ENCODE measurements at places on chromosomes 16 and 17. TPM values are rescaled to one million over a fixed set of nuclear protein-coding genes. Genes with fewer than 3 reads are reported as not detected.
A peak's percentile ranks its signal among the peaks of the same experiment; 100 is the strongest.

DNA sequence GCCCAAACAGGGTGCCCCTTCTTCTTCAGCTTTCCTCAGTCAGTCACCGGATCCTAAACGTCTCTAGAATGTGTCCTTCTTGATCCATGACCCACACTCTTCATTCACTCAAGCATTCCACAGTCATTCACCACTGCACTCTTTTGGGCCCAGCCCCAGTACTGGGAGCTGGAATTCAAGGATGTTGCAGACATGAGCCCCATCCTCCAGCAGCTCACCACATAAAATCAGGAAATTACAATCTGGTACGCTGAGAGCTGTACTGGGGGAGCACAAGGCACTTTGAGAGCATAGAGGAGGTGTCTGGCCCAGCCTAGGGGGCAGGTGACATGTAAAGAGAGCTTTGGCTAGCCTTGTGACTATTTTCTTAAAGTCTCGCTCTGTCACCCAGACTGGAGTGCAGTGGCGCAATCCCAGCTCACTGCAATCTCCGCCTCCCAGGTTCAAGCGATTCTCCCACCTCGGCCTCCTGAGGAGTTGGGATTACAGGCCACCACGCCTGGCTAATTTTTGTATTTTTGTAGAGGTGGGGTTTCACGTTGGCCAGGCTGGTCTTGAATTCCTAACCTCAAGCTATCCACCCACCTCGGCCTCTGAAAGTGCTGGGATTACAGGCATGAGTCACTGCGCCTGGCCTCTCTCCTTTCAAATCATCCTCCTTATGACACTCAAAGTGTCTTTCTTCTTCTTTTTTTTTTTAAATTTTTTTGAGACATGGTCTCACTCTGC is 18.7 kb downstream of the CES4A start:
- no peak for DNase-seq
- H3K4me1 ChIP-seq: no peaks in the 10 kb centered on the region
- peaks cover 57% of the 10 kb centered on the region for H3K27me3 ChIP-seq
- no peaks in the 10 kb centered on the region for H3K36me3 ChIP-seq

Gene LRRC36
- total RNA-seq: 0.39 TPM

- DNase-seq: no peak
- H3K4me3 ChIP-seq: peak overlapping the region; percentile 91
- peaks cover 23% of the 10 kb centered on the region for H3K27me3 ChIP-seq
Measured at GRCh38 chr16:1610899-1611632, 806 bp downstream of the IFT140 start.

DNA sequence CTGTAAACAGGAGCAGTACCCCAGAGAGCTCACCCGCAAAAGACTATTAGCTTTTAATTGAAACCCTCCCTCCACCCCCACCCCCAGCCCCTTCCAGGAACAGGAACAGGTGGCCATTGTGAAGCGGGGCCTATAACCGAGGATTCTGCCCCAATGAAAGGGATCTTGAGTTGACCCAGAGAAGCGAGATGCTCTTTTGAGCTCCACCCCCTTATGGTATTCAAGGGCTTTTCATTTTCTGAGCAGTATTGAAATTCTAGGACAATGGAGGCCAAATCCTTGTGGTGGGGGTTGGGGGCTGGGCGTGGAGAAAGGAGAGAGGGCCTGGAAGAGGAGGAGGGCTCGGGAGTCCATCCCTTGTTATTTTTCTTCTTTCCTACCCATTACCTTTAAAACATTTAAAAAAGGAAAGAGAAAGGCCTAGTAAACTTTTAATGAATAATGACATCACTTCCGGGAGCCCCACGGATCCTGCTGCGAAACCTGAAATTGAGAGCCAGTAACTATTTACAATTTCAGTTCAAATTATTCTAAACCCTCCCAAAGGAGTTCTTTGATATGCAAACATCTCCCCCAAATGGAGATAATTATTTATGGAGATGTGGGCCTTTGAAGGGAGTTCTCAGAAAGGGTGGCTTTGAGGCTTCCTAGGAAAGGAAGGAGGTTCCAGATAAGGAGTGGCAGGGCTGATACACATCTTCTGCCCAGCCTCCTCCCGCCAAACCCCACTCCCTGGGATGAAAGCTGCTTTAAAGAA is 30.5 kb downstream of the HS3ST3B1 start:
- peak overlapping the region; percentile 58 for H3K4me3 ChIP-seq
- H3K36me3 ChIP-seq: no peaks in the 10 kb centered on the region
- H3K27ac ChIP-seq: peak overlapping the region; percentile 94
- peak; percentile 18 for DNase-seq
- H3K27me3 ChIP-seq: peaks cover 10% of the 10 kb centered on the region

DNA sequence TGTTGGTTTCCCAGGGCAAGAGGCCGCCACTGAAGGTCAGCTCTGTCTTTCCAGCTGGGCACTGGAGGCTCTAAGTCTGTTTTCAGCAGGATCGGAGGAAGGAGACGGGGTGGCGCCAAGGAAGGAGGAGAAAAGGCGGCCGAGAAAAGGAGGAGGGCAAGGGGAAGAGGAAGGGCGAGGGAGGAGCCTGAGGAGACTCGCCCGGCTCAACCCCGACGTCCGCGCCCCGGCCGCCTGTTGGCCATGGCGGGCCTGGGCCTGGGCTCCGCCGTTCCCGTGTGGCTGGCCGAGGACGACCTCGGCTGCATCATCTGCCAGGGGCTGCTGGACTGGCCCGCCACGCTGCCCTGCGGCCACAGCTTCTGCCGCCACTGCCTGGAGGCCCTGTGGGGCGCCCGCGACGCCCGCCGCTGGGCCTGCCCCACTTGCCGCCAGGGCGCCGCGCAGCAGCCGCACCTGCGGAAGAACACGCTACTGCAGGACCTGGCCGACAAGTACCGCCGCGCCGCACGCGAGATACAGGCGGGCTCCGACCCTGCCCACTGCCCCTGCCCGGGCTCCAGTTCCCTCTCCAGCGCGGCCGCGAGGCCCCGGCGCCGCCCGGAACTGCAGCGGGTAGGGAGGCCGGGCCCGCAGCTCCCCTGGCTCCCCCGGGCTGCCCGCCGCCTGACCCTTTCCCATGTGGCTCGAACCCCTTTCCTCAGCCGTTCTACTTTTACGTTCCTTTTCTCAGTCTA is at the start of gene RNF135:
RNF135 (plus strand) TSS at position 209 of the 737 bp plus-strand sequence; CDS start at position 244, 35 bp downstream.
- H3K36me3 ChIP-seq: peaks cover 18% of the 10 kb centered on the region
- H3K27ac ChIP-seq: peak within 1 kb of the TSS; percentile 96
- DNase-seq: peak; percentile 78
- peaks cover 16% of the 10 kb centered on the region for H3K4me1 ChIP-seq
- peaks cover 4% of the 10 kb centered on the region for H3K27me3 ChIP-seq

GRCh38 chr17:37859451-37859850 is 64.8 kb upstream of the TBC1D3K start:
- peaks cover 28% of the 10 kb centered on the region for H3K36me3 ChIP-seq
- DNase-seq: no peak
- no peak overlapping the region for H3K4me3 ChIP-seq
- peaks cover 6% of the 10 kb centered on the region for H3K27me3 ChIP-seq
- H3K27ac ChIP-seq: no peak overlapping the region

DNA sequence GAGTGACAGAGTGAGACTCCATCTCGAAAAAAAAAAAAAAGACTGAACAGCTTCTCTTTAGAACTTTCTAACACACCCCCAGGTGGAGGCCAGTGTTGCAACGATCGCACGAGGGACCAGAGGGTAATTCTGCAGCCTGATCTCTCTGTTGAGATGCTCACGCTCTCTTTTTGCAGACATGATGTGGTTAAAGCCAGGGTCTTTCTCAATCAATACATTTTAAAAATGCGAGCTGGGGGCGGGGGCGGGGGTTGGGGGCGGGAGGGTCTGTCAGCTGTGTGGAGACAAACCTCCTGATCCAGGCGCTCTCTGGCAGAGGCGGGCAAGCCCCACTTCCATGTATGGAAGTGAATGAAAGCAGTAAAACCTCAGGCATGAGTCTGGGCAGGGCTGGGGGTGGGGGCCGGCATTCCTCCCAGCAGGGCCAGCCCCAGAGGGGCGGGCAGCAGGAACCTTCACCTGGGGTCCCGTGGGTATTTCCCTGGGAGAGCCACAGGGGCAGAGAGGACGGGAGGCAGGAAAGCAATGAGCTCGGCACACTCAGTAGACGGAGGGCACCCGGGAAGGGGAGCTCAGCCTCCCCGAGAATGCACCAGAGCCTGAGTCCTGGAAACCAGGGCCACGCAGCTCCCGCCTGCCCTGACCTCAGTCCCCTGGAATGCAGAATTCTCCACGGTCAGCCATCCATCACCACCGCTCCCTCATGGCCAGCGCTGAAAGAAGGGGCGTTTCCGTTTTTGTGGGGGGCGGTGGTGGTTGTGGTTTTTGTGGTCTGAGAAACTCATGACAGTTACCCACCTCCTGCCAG is 28.0 kb downstream of the NXN start:
- H3K4me1 ChIP-seq: peaks cover 41% of the 10 kb centered on the region
- H3K4me3 ChIP-seq: peak overlapping the region; percentile 41
- peak; percentile 78 for DNase-seq
- H3K27ac ChIP-seq: peak overlapping the region; percentile 91
- H3K27me3 ChIP-seq: no peaks in the 10 kb centered on the region

DNA sequence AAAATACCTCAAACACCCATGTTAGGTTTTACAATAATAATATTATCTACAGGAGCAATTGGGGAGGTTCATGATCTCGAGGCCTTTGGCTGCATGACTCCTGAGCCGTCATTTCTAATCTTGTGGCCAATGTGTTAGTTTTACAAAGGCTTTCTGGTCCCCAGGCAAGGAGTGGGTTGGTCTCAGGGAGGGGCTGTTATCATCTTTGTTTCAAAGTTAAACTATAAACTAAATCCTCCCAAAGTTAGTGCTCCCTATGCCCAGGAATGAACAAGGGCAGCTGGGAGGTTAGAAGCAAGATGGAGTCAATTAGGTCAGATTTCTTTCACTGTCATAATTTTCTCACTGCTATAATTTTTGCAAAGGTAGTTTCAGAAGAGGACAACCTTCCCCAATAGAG is 9.1 kb upstream of the CCL5 start:
- H3K27ac ChIP-seq: no peak overlapping the region
- H3K4me3 ChIP-seq: no peak overlapping the region
- DNase-seq: no peak
- peaks cover 22% of the 10 kb centered on the region for H3K4me1 ChIP-seq
- H3K27me3 ChIP-seq: no peaks in the 10 kb centered on the region

Gene ITGAD
- not detected for total RNA-seq

- DNase-seq: no peak
- peaks cover 10% of the 10 kb centered on the region for H3K36me3 ChIP-seq
- peak overlapping the region; percentile 70 for H3K27ac ChIP-seq
- no peaks in the 10 kb centered on the region for H3K27me3 ChIP-seq
- peaks cover 3% of the 10 kb centered on the region for H3K4me1 ChIP-seq
Measured at GRCh38 chr16:2710711-2711231, 9.3 kb downstream of the PRSS27 start.
